ENCODE measurements at places on chromosomes 3 and 15.

DNA sequence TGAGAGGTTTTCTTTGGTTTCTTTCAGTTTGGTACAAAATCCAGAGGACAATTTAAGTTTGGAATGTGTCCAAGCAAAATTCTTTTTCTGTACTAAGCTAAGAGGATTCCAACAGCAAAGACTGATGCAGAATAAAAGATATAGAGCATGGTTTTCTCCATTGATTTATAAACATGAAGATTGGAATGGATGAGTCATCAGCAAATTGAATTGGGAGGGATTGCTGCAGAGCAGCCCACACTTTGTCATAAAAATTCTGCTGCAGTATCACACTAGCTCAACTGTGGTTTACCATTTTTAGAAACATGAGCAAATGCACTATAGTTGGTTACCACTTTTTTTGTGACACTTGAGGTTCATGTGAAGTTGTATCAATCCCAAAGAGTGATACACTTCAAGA, 16.1 kb upstream of the LARP6 start:
- DNase-seq = no peak

GRCh38 chr3:13171704-13172643, 98.7 kb upstream of the IQSEC1 start:
- DNase-seq = no peak

GRCh38 chr15:32824777-32825176, 107.0 kb downstream of the GREM1 start:
- DNase-seq = no peak

DNA sequence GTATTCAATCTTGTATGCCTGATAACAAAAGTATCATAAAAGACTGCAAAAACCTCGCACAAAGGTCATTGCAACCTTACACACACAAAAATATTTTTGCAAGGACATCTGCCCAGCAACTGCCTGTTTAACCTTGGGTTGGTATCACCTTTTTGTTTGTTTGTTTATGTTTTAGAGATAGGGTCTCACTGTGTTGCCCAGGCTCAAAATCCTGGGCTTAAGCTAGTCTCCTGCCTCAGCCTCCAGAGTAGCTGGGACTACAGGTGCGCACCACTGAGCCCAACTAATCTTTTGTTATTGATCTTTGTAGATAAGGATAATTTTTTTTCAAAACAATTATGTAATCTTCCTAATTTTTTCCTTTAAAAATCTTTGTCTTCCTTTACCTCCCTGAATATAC, 54.2 kb downstream of the SPTSSB start:
- DNase-seq = no peak
